GM04504 (cell line): ENCODE measurements at places on chromosomes 1 and 21.
A peak's percentile ranks its signal among the peaks of the same experiment; 100 is the strongest.

DNA sequence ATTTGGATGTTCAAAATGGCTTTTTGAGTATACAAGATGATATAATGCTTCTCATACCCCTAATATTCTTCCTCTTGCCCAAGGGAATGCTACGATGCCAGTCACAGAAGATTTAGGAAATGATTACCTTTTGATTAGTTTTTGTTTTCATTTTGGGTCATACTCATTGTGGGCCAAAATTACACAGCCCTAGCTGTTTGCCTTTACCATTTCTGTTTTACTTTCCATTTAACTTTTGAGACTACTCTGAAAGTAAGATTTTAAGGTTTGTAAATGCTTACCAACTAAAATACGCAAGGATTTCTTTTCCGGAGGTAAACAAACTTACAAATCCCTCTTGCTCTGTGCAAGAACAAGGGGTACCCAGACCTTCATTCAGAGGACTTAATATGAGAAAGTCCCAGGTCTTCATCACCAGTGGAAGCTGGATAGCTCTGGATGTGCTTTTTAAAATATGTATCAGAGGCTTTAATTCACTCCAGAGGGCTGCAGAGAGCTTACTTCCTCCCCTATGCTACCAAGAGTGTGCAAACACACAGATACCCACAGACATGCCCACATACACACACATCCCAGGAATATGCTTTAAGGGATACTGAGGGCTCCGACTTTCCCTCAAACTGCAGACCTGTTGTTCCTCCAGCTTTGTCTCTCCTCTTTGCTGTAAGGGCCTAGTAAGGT, 631.4 kb downstream of the SMYD3 start:
- no peak for DNase-seq

- DNase-seq: no peak
Measured at GRCh38 chr1:3312310-3312897, 142.1 kb upstream of the ARHGEF16 start.

GRCh38 chr1:1204425-1204920, 1.9 kb downstream of the TNFRSF18 start:
- DNase-seq: no peak

GRCh38 chr1:238642231-238642630, 744.1 kb upstream of the CHRM3 start:
- DNase-seq: peak; percentile 38

GRCh38 chr21:27292229-27292628, 325.3 kb upstream of the ADAMTS5 start:
- no peak for DNase-seq

- DNase-seq: no peak
Measured at GRCh38 chr1:62433861-62434617, 2.8 kb upstream of the USP1 start.

DNA sequence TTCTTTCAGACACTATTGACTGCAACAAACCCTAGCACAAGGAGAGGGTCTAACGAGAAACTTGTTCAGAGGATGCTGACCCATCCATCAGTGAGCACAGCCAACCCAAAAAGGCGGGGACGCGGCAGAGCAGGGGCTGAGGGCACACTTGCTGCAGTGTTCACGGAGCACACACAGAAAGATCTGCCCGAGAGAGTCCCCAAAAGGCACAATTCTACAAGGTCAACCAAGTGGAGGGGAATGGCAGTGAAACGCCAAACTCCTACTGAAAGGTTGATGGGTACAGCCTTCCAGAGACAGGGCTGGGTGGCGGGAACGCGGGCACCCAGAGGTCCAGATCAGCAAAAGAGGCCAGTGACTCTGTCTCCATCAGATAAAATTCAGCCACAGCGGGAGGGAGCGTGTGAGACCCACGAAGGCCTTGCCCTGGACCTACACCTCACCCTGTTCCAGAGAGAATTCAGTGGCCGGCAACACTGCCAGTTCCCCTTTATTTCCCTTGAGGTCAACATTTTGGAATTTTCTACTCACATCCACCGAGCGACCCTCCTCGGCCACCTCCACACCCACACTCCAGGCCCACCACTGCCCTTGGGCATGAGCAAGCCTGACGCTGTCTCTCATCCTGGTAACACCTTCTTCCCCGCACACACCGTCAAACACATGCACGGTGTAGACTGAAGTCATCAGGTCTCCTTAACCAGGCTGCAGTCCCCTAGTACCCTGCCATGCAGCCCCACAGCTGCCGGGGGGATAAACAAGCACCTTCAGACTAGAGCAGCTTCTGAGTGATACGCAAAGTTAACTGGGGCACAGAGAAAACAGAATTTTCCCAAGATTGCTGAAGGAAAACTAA, 5.5 kb downstream of the GNG4 start:
- DNase-seq: no peak

DNA sequence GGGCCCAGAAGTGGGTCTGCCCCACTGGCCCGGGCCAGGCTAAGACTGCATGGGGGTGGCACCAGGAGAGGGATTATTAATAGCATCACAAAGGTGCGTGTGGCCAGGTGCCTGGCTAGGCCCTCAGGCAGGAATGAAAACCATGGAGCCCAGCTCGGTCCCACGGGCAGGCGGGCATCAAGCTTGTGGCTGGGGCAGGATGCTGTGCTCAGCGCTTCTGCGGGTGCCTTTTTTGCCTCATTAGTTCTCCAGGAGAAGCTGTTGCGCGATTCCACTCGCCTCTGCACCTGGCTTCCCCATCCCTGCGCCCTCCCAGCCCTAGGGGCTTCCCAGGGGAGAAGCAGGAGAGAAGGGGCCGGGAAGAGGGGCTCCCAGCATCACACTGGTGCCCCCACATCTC, 39.3 kb downstream of the CITED4 start:
- DNase-seq: no peak

GRCh38 chr1:67213164-67213563, 46.9 kb downstream of the IL23R start:
- DNase-seq: no peak
